ENCODE measurements at places on chromosomes 13 and 19.

GRCh38 chr13:82962397-82962796 is 919.9 kb downstream of the SLITRK1 start:
- no peak for DNase-seq

DNA sequence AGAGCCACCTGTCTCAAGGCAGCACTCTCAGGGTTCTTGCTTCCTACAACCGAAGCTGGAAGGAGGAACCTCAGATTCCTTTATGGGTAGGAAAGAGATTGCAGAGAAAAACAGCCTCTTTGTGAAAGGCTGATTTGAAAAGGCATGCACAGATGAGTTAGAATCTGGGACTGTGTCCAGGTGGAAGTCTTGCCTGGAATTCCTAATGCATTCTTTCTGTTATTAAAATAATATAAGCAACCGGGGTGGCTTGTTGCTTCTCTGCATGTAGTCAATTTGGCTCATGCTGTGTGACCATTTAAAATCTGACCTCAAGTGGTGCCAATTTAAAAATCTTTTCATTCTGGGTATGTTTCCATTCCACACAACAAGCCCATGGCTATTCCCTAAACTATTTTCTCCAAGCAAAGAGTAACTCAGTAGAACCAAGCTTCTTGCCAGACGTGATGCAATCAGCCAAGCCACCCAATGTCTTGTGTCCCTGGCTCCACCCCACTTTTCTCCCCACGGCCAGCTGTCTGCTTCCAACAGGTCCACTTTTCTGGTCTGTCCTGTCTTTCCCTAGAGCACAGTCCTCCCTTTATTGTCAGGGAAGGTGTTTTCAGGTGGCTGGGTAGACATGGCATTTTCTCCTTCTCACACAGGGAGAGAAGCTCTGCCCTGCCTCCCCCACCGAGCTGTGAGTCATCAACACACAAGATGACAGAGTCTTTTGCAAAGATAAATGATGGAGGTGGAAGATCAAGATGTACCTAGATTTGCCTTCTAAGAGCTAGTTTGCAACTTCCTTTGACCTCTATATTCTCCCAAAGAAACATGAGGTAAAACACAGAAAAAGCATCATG is 394.3 kb downstream of the FOXO1 start:
- DNase-seq = no peak

GRCh38 chr19:38204096-38204495 is 19.9 kb downstream of the DPF1 start:
- DNase-seq = no peak

GRCh38 chr13:57992416-57992815 is 360.9 kb downstream of the PCDH17 start:
- no peak for DNase-seq

- DNase-seq = no peak
Observed at GRCh38 chr13:112867301-112867711, 101.7 kb upstream of the MCF2L start.

DNA sequence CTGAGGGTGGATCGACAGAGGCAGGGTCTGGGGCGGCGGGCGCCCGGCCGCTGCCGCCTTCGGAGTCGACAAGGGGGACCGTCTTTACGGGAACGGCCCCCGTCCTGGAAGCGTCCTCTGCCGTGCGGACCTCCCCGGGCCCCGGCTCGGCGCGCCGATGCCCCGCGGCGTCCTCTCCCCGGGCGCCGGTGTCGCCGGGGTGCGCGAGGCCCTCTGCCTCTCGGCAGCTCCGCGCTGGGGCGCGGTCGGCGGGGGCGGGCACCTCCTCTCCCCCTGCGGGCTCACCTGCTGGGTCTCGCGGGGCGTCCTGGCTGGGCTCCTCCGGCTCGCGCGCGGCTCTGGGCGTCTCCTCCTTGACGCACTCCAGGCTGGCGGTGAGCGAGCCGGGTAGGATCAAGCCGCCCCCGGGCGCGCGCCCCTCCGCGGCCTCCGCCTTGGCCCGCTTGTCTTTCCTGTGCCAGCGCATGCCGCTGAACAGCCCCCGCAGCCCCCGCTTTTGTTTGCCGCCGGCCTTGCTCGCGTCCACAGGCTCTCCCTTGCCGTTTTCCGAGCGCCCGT is 1.5 kb downstream of the AMER2 start:
- no peak for DNase-seq

DNA sequence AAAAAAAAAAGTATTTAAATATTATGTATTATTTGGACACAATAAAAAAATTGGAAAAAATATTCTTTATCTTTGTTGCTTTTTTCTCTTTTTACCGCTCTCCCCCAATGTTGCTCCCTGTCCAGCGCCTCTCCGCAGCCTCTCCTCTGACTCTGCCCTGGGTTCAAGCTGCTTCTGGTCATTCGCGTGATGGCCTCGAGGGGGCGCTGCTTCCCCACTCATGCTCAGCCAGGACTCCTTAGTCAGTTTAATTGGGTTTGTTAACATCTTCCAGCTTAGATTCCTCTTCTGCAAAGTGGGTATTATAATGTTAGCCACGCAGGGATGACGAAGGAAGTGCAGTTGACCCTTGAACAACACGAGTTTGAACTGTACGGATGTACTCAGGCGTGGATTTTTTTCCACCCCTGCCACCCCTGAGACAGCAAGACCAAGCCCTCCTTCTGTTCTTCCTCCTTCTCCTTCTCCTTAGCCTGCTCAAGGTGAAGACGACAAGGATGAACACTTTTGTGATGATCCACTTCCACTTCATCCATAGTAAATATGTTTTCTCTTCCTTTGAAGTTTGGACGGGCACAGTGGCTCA is 4.9 kb upstream of the NWD1 start:
- peak; percentile 46 for DNase-seq

- no peak for DNase-seq
Observed at GRCh38 chr13:64758521-64759244, 2471.5 kb downstream of the PCDH9 start.

DNA sequence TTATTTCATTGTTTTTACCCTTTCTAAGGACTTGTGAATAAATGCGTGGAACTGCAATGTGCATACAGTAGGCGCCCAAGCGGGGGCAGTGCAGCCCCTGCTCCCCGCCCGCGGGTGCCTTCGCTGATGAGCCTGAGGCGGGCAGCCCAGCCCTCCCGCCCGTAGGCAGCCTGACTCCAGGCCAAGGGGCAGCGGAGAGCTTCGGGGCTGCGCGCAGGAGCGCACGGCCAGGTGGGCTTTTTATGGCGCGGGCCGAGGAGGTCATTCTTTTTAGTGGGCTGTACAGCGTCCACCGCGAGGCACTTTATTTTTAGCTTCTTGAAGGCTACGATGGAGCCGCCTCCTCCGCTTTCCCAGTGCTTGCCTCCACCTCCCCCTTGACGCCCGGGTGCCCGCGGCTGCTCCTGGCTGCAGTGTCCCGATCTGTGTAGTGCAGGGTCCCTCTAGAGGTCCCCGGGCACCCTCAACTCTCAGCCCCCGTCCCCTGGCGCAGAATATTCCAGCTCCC is 60.5 kb downstream of the CCNE1 start:
- DNase-seq = peak; percentile 12

DNA sequence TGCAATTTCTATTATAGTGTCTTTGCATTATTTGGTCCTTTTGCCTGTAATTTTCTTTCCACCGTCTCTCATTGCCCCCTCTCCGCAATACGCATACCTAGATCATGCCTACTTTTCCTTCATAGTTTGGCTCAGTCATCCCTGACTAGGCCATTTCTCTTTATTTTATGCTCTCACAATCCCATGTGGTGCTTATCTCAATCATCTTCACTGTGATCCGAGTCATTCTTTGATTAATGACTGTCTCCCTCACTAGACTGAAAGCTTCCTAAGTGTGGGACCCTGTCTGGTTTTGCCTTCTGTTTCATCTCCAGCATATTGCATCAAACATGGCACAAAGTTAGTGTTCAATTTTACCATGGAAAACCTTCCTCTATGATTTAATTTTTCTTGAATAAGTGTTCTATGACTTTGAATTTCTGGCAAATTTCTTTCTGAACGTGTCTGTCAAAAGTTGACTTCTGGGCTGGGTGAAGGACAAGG is 43.7 kb upstream of the OLFM4 start:
- no peak for DNase-seq

- no peak for DNase-seq
Observed at GRCh38 chr13:45851956-45852355, 403 bp upstream of the SIAH3 start.

DNA sequence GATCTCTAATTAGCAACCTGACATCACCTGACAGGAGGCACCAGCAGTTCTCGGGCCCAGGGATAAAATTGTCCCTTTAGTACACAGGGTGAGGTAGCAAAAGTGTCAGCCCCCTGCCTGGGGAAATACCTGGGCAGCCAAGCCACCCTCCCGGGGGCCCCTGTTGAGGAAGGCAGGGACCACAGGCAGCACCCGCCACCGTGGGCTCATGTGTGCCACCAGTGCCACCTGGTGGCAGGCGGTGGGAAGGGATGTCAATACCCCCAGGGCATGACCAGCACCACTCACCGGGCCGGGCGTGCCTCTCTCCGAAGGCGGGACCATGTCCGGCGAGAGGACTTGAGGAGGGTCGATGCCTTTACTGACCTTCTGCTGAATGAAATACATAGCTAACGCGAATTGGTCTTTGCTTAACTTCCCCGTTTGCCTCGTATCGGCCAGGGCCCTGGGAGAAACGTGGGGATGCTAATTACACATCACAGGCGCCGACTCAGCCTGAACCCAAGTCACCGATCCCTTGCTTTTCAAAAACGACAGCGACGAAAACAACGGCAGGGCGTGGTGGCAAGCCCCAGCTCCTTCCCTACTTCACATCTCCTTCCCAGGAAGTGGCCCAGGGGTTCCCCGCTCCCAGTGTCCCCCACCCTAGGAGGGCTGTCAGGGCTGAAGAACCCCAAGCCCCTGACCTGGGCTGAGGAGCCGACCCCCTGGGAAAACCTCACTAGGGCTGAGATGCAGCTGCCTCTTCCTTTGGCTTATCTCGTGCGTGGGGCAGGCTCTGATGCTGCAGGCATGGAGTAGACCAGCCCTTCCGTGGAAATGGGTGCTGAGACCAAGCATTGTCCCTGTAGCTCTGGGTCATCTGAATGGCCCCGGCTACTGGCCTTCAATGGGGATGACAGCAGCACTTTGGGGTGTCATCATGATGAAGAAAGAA is 53.8 kb downstream of the EPS15L1 start:
- DNase-seq = peak; percentile 82

DNA sequence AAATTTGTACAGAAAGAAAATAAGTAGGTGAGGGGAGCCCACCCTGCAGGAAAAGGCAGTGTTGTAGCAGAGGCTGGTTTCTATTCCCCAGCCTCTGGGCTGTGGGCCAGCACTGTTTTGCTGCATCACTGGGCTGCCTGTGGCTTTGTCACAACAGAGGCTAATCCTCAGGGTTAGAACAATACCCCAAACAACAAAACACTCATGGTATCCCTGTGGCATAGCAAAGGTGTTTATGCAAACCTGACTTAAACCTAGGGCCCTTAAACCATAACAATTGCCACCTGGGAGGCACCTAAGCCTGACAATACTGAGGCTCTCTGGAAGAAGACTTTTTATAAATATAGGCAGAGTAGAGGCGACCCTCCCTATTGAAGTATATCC is 314.7 kb downstream of the OLFM4 start:
- no peak for DNase-seq

DNA sequence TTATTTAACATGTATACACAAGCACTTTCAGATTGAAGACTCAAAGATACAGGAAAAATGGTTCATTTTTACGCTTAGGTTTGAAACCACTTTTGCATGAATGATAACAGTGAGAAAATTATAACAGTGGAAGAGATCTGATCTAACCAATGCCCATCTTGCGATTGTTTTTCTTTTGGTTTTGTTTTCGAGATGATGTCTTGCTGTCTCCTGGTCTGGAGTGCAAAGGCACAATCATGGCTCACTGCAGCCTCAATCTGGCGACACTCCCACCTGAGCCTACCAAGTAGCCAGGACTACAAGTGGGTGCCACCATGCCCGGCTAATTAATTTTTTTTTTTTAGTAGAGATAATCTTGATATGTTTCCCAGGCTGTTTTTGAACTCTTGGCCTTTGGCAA is 10.2 kb upstream of the EID2 start:
- no peak for DNase-seq

DNA sequence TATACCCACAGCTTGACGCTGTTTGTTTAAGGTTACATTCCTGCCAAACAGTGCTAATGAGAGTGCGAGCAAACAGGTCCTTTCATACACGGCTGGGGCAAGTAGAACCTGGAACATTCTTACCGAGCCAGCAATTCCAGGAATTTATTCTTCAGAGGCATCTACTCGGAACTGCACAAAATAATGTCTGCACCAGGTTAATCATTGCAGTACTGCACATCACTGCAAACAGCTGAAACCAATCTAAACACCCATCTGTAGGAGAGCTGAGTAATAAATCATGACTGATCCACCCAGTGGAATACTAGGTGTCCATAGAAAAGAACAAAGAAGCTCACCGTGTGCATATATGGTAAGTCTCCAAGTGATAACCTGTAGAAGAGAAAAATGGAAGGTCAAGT is 1.2 kb upstream of the ZNF579 start:
- no peak for DNase-seq

DNA sequence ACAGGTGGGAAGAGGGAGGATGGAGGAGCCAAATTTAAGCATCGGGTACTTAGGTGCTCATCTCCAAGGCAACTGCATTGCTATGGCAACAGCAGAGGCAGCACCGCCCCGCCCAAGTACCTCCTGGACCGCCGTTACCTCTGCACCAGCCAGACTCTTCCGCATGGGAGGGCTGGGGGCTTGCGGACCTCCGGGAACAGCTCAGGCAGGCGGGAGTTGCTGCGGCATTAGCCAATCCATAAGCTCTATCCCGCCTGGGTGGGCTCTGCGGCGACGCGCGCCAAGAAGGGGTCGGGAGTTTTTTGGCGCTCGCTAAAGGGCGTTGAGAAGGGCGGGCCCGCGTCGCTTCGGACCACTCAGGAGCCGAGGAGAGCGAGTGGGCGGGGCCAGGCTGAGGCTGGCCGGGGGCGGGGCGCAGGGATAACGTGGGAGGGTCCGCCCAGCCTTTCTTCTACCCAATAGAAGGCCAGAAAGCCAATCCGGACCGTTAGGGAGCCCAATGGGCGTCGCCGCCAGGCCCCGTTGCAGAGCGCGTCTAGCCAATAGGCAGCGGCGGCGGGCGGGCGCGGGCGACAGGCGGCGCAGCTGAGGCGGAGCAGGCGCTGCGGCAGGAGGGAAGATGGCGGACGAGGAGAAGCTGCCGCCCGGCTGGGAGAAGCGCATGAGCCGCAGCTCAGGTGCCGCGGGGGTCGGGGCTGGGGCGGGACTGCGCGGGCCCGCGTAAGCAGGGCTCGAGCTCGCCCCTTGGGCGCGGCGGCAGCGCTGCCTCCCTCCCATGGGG is at the start of gene PIN1:
Gene PIN1 (plus strand): TSS at position 593 of the 781 bp plus-strand sequence. CDS start 27 bp downstream, at position 620.
- DNase-seq = peak; percentile 99

DNA sequence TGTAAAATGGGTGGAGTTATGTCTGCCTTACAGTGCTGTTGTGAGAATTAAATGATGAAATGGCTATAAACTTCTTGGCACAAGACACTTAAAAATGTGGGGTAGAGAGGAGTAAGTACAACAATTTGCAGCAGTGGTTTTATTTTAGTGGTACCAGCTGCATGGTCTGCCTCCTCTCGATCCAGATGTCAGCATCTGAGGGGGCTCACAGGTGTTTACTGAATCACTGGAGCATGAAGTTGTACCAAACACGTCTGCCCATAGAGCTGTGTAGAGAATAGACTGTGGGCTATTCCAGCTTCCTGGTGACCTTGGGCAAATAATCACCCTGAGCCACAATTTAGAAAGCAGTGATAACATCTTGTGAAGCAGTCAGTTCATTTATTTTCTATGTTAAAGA is 11.1 kb downstream of the SLC10A2 start:
- no peak for DNase-seq

Measured in CD4-positive, alpha-beta T cell treated with Interleukin-1 beta for 1 hour (primary cell).